Stimulated activated CD8-positive, alpha-beta memory T cell treated with anti-CD3 and anti-CD28 coated beads, Interleukin-12 subunit alpha, Interleukin-12 subunit beta, amount 100 ng/mL, for 1 hour (primary cell): ENCODE measurements at places on chromosomes 11 and 22.

DNA sequence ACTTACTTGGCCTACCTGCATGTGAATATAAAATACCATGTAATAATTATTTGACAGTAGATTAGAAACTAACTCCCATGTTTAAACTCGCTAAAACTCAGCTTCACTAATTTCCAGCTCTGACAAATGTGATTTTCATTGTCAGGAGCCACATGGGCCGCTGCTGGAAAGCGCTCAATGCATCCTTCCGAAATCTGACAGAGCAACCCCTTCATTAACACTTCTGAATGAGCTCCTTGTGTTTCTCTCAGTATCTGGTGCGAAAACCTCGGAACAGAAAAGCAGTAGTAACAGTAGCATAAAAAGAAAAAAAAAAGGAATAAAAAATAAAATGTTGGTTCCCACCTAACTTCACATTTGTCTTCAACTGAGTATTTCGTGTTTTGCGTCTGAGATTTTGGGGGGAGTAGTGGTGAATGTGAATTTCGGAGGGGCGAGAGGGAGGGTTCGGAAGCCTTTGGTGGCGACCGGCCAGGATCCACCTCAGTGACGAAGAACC, 710 bp downstream of the MTCH2 start:
- DNase-seq = no peak

GRCh38 chr22:27518531-27519340, 282.8 kb downstream of the MN1 start:
- no peak for DNase-seq

DNA sequence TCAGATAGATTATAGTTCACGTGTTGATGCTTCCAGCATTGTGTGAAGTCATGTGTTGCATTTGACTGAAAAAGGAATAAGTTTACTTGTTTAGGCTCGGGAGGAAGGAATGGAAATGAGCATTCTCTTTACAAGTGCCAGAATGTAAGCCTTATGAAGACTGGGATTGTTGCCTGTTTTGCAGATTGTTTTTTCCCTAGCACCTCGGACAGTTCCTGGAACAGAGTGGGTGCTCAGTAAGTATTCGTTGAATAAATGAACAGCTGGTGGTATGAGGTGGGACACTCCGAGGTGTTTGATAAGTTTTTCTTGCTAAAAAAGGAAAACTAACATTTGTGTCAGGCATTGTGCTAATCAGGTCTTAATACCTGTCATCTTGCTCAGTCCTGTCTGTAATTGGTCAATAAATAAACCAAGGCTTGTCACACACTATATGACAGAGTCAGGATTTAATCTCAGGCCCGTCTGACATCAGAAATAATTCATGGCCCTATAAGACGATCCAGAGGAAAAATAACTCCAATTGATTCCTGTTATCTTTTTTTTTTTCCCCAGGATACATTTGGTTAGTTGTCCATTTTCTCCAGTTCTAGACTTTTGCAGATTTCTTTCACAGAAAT, 304.7 kb downstream of the NELL1 start:
- no peak for DNase-seq

DNA sequence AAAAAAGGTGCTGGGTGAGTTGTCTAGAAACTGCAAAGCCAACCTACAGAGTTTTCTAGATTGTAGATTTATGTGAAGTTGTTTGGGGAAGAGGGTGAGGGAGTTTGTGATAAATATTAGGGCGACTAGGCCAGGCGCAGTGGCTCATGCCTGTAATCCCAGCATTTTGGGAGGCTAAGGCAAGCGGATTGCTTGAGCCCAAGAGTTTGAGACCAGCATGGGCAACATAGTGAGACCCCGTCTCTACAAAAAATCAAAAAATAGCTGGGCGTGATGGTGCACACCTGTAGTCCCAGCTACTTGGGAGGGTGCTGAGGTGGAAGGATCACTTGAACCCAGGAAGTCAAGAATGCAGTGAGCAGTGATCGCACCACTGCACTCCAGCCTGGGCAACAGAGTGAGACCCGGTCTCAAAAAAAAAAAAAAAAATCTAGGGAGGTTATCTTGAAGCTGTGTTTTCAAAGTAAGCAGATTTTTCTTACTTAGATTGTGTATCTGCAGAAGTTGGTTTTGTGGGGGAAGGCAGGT, 844 bp downstream of the APOL6 start:
- no peak for DNase-seq

- DNase-seq = no peak
These were observed 73.3 kb upstream of the ZBED5 start for GRCh38 chr11:10930972-10931760.

GRCh38 chr11:88344869-88345268, 7.3 kb upstream of the CTSC start:
- no peak for DNase-seq

GRCh38 chr22:49247194-49247924, 580.3 kb downstream of the BRD1 start:
- DNase-seq = no peak

- DNase-seq = no peak
These were observed 53.8 kb upstream of the MPEG1 start for GRCh38 chr11:59266491-59266890.

- no peak for DNase-seq
These were observed 53.2 kb downstream of the ALX4 start for GRCh38 chr11:44256673-44257291.

DNA sequence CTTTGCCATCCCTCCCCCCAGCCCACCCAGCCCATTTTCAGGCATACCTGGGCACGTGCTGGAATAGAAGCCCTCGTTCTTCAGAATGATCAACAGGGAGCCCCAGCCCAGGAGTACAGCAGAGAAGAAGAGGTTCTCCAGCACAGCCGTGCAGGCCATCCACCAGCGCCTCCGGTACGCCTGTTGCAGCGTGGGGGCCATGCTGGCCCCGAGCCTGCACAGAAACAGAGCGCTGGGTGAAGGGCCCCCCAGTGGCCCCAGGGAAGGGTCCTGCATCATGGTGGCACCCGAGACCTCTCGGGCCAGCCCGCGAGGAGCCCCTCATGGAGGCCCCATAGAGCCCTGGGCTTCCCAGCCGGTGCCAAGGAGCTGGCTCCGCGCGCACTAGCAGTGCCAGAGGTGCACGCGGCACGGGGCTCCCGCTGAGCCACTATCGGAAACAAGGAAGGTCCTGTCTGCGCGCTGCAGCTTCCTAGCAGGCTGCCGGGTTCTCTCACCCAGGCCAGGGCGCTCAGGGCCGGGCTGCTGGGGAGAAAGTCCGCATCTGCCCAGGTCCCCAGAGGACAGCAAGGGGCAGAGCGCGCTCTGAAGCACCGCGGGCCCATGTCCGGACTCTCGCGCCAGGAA, 1.5 kb downstream of the SLC43A1 start:
- DNase-seq = no peak

GRCh38 chr11:65576232-65576866, 496 bp downstream of the EHBP1L1 start:
- DNase-seq = no peak

DNA sequence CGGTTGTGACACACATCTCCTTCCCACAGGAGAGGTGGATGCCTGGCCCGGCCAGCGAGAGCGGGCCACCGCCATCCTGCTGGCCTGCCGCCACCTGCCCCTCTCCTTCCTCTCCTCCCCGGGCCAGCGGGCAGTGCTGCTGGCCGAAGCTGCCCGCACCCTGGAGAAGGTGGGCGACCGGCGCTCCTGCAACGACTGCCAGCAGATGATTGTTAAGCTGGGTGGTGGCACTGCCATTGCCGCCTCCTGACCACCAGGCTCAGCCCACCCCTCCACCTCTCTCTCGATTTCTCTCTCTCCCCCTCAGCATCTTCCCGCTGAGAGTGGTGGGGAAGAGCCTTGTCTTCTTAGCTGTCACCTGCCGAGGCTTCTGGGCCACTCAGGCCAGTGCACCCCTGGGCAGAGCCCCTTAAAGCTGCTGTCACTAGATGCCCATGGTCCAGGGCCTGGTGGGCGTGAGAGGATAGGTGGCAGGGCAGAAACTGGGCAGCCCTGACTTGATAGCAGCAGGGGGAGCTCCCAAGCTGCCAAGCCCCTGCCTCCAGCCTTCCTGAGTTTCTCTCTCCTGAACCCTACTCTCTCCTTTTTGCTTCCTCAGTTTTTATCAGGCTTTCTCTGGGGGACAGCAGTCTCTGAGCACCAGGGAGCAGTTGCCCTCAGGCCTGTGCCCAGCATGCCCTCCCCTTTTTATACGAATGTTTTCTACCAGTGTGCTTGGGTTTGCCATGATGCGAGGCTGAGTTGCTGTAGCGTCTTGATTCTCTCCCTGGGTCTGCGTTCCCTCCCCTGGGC, 9.3 kb downstream of the SHISA8 start:
- no peak for DNase-seq

DNA sequence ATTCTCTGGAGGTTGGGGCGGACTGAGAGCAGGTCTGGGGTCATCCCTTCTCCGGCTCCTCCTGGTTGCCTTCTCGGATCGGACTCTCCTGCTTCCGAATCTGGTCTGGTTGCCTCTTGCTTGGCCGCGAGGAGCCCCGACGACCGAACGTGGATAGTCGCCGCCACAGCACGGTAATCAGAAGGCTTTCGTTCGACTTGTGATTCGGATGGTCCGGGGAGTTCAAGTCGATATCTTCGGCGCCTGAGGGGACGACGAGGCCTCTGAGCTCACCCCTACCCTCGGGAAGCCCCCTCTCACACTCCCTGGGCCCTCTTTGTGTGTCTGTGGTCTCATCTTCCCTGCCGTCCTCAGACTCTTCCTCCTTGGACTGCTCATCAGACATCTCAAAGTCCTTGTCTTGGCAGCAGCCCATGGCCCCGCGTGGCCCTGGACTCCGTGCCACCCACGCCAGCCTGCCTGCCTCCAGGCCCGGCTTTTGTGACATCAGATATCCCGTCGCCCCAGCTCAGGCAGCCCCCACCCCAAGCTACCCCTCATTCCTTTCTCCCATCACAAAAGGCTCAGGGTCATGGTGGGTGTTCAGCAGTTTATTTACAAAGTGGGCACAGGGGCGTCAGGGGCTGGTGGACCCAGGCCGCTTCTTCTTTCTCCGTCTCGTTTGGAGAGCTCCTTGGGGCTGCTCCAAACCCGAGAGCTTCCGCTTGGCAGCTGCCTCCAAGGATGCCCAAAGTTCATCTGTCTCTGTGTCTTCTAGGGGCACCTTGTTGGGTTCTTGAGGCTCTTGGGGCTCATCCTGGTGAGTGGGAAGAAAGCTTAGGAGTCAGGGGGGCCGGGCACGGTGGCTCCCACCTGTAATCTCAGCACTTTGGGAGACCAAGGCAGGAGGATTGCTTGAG, at the start of gene TEX54:
TEX54 (minus strand) TSS at position 506 of the 899 bp plus-strand sequence.
- no peak for DNase-seq

DNA sequence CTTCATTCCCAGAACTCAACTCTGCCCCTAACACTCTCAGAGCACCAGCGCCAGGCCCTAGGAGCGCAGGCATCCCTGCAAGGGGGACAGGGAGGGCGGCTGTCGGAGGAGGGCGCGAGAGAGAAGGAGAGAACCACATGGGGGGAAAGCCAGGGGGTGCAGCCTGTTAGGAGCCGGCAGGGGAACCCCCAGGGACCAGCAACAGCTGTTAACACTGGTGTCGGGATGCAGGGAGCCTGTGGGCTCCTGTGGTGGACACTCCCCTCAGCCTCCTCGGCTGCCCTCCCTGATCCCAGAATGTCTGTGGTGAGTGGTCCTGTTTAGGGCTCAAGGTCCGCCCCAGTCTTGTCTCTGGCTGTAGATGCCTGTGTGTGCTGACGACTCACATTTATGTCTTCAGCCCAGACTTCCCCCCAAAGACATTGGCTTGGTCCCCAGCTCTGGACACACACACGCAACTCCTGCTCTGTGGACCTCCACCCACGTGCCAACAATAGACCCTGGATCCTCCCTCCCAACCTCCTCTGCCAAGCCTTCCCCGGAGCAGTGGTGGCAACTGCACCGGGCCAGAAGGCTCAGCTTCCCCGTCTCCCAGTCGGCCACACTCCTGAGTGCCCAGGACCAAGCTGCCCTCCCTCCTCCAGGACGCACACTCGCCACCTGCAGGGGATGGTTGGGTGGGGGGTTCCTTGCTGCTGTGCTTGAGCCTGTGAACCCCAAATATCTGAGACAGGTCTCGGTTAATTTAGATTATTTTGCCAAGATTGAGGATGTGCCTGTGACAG, 817 bp upstream of the IFITM5 start:
- peak; percentile 52 for DNase-seq

- DNase-seq = no peak
These were observed 4.8 kb downstream of the SLC35E4 start for GRCh38 chr22:30640361-30640760.

- DNase-seq = no peak
These were observed at the start of gene SCUBE2 for GRCh38 chr11:9091044-9091922. Gene SCUBE2, minus strand, starts transcription at chr11:9091599. Its CDS starts 71 bp downstream, at chr11:9091528.

DNA sequence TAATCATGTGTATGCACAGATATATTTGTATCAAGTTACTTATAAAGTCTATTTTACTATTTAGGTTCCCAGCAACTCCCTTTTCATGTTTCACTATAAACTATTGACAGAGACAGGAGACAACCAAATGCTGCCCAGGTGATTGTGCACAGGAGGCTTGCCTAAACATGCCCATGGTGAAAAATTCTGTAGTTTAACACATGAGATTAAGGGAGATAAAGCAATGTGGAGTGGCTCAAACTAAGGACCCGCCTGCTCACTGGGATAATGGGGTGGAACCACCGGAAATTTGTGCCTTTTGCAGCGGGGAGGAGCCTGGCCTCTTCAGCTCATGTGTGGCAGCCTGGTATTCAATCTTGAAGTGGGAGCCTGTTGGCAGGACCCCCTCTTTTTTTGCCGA, 459.5 kb upstream of the CNTN5 start:
- no peak for DNase-seq

DNA sequence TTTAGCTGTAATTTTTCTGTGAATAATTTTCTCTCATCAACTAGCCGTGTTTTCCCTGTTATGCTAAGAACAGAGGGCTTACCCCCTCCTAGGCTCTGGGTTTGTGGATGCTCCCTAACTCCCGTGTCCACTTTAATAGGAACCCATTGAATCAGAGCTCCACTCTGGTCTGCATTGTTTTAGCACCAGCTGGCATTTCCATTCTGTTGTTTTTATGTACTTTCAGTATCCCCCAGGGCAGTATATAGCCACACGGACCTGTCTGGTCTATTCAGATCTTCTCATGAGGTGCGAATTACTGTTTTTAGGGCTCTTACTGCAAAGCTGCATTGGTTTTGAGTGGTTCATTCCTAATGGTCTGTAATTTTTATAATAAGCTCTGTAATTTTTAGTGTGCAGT, 16.0 kb downstream of the POLD3 start:
- no peak for DNase-seq

- no peak for DNase-seq
These were observed 38.1 kb downstream of the LARGE2 start for GRCh38 chr11:45960387-45961095.
